Frontal cortex (tissue), 4 donors: ENCODE measurements at places on chromosomes 5 and 9. TPM values are rescaled to one million over a fixed set of nuclear protein-coding genes. Genes with fewer than 3 reads are reported as not detected.

The PCDHB2 gene
- 13.0 TPM for total RNA-seq

- DNase-seq: no peak
These were observed 92.8 kb upstream of the PANK3 start for GRCh38 chr5:168672016-168672415.

DNA sequence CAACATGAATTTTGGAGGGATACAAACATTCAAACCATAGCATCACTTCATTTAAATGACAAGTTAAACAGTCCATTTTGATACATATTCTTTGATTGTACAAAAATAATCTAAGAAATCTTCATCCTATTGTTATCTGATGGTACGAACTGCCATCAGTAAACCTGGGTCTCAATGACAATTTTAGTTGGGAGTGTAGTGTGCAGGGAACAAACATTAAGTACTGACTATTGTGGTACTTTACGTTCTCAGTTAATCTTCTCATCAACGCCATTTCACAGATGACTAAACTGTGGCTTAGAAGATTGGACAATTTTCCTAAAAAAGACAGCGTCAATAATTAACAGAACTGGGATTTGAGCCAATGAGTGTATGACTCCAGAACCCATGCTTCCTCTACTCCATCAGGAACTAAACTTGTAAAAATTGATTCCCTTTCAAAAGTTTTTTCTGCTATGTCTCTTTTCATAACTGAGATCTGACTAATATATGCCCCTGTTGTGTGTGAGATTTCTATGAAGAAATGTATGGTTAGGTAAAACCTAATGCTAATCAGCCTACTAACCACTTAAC, 21.1 kb downstream of the TNPO1 start:
- DNase-seq: no peak

The CHSY3 gene
- 31.4 TPM for total RNA-seq

The FOXI1 gene
- total RNA-seq: not detected

DNA sequence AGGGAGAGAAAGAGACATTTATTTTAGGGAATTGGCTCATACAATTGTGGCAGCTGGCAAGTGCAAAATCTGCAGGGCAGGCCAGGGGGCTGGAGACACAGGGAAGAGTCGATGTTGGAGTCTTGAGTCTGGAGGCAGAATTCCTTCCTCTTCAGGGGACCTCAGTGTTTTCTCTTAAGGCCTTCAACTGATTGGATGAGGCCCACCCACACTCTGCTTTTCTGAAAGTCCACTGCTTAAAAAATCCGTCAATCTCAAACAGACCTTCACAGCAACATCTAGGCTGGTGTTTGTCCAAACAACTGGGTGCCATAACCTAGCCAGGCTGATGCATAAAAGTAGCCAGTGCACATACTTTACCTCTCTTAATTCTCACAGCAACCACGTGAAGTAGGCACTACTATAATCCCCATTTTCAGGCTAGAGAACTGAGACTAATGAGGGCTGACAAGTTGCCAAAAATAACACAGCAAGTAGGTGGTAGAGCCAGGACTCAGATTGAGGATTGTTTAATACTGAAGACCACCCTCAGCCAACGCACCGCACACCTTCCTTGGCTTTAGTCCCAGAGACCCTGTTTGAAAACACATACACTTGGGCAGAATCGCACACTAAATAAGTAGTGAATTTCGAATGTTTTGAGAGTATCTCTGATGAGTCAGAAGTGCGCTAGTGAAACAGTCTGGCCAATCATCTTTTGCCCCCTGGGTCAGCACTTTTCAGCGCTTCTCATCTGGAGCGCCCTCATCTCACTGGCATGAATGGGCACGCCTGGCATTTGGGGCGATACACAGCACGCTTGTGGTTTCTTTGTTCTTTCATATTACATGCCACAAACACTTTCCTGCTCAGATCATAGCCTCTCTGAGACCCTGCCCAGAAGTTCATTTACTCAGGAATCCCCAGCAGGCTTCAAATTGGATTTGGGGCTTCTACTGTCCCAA, 591.4 kb downstream of the CCDC171 start:
- no peak for DNase-seq

The SOX30 gene
- under 0.01 TPM for total RNA-seq

The SLC6A18 gene
- not detected for total RNA-seq

DNA sequence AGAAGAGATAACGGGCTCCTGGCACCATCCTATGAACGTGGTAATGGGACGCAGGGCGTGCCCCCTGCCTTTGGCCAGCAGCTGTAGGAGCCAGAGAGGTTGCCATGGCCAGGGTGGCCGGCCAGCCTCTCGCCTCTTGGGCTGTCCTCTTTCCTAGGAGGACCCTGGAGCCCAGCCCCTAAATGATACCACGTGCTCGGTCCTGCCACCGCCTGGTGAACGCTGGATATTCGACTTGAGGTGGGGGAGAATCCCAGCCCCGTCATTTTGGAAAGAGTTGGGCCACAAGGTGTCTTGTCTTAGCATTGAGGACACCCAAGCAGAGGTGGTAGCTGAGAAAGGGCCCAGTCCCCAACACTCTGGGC, 391 bp upstream of the NRG2 start:
- DNase-seq: peak; percentile 52

DNA sequence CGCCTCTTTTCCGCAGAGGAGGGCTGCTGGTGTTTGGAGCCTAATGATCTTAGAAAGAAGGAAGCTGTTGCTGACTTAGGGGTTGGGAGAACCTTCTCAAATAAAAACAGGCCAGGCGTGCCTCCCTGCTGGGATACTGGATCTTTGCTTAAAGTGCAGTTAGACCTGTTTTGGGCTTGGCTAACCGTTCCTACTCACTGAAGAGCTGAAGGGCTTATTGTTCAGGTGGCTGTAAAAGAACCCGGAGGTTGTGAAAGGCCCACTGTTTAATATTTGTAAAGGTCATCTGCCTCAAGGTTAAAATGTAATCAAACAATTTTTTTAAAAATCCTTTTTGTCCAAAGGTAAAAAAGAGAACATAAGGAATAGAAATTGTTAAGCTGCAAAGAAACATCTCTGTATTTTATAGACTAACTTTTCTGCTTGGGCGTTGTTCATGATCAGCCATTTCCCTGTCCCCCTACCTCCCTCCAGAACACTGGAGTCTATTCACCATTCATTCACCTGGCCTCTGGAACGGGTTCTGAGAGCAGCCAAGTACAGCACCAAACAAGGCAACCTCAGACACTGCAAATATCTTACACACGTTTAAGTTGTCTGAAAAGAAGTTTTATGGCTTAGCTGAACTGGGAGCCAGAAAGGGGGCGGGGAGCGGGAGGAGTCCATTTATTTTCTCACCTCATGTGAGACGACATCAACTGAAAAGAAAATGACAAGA, 18.6 kb upstream of the MTMR12 start:
- no peak for DNase-seq

GRCh38 chr9:29332789-29333188, 1759.5 kb upstream of the C9orf72 start:
- DNase-seq: no peak

GRCh38 chr5:14177634-14178033, 34.5 kb downstream of the TRIO start:
- DNase-seq: no peak

DNA sequence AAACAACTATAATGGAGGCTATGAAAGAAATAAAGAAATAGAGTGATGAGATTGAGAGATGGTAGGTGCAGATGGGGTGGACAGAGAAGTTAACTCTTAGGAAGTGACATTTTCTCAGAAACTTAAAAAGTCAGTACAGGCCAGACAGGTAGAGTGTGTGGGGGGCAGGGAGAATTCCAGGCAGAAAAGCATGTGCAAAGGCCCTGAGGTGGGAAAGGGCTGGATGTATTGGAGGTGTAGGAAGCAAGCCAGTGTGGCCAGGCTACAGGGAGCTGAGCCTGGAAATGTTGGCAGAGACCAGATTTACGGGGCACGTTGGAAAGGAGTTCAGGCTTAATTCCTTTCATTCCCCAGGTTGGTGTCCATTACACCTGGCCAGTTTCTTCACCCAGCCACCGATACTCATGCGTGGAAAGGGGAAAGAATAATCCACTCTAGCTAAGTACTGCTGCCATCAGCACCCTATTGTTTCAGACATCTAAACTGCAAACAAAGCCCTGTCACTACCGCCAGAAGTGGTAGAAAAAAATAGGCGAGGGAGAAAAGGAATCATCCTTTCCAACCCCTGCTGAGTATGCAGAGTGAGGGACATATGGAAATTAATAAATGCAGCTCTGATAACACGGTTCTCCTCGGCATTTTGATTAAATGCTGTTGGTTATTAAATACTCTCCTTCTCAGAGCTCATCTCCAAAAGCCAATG, 116.8 kb upstream of the GPR151 start:
- DNase-seq: no peak

DNA sequence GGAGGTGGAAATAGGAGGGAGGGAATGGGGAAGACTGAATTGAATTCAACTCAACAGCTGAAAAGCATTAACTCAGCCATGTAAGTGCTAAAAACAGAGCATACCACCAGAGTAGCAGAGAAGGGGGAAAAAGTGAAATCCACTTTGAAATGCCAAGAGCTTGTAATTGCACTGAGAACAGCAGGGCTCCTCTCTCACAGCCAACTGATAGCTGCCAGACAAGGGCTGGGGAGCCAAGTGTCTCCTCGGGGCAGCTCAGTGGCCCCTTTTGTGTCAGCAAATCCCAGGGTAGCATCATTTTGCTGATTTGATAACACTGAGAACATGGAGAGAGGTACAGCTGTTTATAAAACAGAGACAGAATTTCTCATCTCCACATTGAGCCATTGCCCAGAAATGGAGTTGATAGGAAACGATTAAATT, 182.5 kb downstream of the FRMD3 start:
- no peak for DNase-seq

DNA sequence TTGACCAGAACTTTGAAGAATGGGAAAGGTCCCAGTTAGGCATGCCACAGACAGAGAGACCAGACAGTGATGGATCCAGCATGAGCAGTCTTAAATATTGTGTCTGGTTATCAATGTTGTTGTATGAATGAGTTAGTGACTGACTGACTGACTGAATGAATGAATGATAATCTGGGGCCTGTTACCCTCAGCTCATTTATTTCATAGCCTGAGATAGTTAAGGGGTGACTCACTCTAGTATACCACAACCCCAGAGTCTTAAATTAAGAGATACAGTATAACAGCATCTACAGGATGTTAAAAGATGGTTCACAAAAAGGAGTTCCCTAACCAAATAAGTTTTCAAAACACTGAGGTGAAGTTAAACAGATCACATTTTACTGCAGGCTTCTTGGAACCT, 133.5 kb downstream of the SGCD start:
- DNase-seq: no peak

The IFNA2 gene
- not detected for total RNA-seq

GRCh38 chr5:172533058-172533398, 78.7 kb upstream of the SH3PXD2B start:
- DNase-seq: no peak

The ALDOB gene
- total RNA-seq: not detected

The IFNA13 gene
- total RNA-seq: not detected

- DNase-seq: no peak
These were observed 24.8 kb downstream of the SPTAN1 start for GRCh38 chr9:128577206-128577605.

- DNase-seq: no peak
These were observed 2001.6 kb upstream of the CDH9 start for GRCh38 chr5:29039994-29040393.

The GABRA6 gene
- under 0.01 TPM for total RNA-seq

The FREM1 gene
- 3.3 TPM for total RNA-seq

DNA sequence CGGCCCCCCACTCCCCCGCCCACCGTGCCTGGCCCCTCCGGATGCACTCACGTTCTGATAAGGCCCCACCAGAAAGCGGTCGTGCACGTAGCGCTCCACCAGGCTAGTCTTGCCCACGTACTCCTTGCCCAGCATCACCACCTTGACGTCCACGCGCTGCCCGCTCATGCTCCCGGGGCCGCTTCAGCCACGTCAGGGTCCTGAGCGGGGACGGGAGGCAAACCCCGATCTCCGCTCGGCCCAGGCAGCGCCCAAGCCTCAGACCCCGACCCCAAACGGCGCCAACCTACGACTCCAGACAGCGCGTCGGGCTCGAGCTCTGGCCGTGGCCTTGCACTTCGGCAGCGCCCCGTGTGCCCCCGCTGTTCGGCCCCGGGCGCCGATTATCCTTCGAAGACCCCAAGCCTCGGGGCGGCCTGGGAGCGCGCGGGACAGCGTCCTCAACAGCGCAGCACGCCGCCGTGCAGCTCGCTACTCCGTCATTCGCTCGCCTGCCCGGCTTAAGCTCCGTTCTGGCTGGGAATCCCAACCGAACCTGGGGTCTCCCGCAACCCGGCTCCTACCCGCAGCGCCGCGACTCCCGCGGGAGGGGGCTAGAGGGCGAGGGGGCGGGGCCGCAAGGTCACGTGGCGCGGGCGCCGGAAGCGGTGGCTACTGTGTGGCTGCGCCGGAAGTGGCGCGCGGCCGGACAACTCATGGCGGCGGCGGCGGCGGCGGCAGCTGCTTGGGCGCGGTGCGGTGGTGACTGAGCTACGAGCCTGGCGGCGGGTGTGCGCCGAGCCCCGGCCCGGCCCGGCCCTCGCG, at the start of the genes PRELID1 and RAB24:
Gene PRELID1 (plus strand): TSS at position 679 of the 804 bp plus-strand sequence. CDS start 187 bp downstream, outside the sequence.
Gene RAB24 (minus strand): TSS at position 599 of the 804 bp plus-strand sequence. CDS start 431 bp downstream, at position 168.
- DNase-seq: peak; percentile 96

- DNase-seq: no peak
These were observed 6.7 kb upstream of the SLC6A18 start for GRCh38 chr5:1218351-1219080.

The ELL2 gene
- total RNA-seq: 25.3 TPM

DNA sequence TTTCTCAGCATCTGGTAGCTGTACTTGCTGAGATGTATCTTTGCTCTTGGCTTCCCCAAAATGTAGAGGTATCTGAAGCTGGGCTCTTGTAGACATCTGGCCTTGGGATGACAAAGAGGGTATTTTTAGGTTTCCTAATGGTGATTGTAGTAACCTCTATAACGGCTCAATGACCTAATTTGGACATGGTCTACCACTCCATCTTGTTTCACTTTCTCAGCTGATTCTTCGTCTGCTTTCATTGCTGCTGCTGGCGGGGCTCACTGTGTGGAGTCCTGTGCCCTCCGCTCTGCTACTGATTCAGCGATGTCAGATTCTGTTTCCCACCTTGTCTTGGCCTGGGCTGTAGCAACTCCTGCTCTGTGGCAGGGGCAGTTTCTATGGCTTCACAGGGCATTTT, 12.7 kb upstream of the MARCHF11 start:
- DNase-seq: no peak

DNA sequence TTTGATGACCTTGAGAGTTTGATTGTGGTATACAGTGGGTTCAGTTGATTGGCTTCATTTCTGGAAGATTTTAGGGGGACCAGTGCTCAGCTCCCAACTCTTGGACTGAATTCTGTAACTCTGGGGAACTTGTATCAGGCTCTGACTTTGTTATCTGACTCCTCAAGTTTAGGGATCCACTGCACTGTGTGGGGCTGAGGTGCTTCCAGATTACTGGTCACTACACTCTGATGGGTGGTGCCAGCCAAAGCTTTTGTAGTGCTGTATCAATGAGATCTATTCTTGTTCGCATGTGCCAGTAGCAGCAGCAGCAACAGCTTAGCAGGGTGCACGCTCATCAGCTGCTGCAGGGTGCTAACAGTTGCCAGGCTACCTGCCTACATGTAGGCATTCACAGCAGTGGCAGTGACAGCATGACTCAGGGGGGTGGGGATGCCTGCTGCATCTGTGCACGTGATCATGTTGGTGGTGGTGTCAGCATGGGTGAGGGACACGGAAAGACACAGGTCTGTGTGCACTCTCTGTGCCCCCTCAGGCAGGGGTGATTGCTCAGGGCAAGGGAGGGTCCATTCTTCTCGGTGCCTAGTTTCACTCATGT, 438.8 kb upstream of the SEMA6A start:
- DNase-seq: no peak

The TBC1D9B gene
- total RNA-seq: 24.1 TPM

The IL9 gene
- not detected for total RNA-seq
